LoVo (cell line): ENCODE measurements at places on chromosomes 7 and 10.

GRCh38 chr10:44245601-44245938 lies 139.3 kb downstream of the CXCL12 start:
- DNase-seq, result no peak

GRCh38 chr7:84469034-84469433 lies 274.4 kb upstream of the SEMA3A start:
- DNase-seq, result no peak

- DNase-seq, result no peak
Observed at GRCh38 chr10:6141296-6142151, 52.7 kb downstream of the RBM17 start.

DNA sequence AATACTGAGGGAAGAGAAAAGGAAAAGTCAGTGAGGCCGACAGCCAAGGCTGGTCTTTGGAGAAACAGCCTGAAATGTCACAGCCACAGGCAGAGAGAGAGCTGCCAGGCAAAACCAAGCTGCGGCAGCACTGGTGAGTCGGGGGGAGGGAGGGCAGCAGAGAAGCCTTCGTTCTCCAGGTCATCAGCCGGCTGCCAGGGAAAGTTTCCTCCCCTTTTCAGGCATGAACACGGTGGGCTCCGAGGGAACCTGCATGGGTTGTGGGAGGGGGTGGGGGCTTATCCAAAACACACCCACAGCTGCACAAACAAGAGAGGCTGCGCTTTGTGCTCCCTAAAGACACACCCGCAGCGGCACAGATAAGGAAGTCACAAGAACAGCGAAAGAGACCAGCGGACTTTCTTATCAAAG lies 62.3 kb upstream of the NKX6-2 start:
- DNase-seq, result no peak

DNA sequence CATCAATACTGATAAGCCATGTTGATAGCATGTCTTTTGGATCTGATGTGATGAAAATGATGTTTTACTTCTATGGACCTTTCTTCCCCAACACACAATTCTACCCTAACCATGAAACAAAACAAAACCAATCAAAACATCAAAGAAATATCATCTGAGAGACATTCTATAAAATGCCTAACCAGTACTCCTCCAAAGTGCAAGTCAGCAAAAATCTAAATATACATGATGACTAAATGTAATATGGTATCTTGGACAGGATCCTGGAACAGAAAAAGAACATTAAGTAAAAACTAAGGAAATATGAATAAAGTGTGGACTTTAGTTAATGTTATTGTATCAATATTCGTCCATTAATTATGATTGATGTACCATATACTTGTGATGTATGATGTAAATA lies 625.1 kb downstream of the MAGI2 start:
- DNase-seq, result no peak
